ENCODE measurements at places on chromosomes 4 and X.

GRCh38 chr4:169604131-169604900 lies 8.1 kb downstream of the NEK1 start:
- DNase-seq, result no peak

- DNase-seq, result peak; percentile 9
Measured at GRCh38 chr4:73311428-73311827, 52.8 kb upstream of the ANKRD17 start.

- DNase-seq, result no peak
Measured at GRCh38 chr4:83013902-83014301, 3.3 kb upstream of the LIN54 start.

GRCh38 chrX:55758033-55758432 lies 40.5 kb downstream of the RRAGB start:
- no peak for DNase-seq

GRCh38 chr4:102444752-102445151 lies 56.4 kb upstream of the NFKB1 start:
- no peak for DNase-seq

GRCh38 chr4:127165971-127166370 lies 466.8 kb upstream of the INTU start:
- no peak for DNase-seq

- DNase-seq, result peak; percentile 48
Measured at GRCh38 chr4:25223802-25224375, 9.9 kb upstream of the PI4K2B start.

GRCh38 chrX:111483135-111483534 lies 28.3 kb upstream of the SERTM2 start:
- no peak for DNase-seq

GRCh38 chrX:118259213-118259612 lies 86.7 kb upstream of the WDR44 start:
- DNase-seq, result no peak

DNA sequence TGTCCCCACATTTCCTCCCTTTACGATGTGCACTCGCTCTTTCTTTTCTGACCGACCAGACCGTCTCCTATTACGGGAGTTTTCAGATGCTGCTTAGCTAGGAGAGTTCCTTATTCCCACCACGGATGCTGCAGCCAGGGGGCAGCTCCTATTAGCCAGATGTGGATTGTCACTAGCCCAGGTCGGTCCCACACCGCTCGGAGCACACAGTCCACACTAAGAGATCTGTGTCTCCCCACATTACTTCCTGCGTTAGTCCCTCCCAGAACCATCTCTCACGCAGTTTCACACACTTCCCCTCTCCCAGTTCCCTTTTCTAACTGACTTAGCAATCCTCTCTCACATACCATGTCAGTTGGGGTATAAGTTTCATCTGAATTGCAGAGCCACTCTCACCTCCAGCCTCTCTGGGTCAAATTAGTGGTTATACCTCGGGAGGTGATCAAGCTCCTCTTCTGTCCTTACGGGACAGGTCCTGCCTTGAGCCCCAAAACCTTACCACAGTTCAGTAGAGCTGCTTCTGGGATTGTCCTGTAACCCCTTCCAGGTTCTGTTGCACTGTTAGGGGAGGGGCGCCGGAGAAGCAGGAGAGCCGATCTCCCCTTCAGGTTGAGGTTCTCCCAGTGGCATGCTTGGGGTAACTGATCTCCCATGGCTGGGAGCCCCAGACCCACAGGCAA lies 28.2 kb downstream of the SULT1E1 start:
- peak; percentile 20 for DNase-seq

GRCh38 chr4:113452868-113453620 lies 308.5 kb downstream of the CAMK2D start:
- no peak for DNase-seq

- no peak for DNase-seq
Measured at GRCh38 chr4:81954271-81954670, 419.5 kb downstream of the HNRNPD start.

- no peak for DNase-seq
Measured at GRCh38 chr4:145130788-145131399, 32.8 kb downstream of the ABCE1 start.

GRCh38 chr4:2832981-2833670 lies 10.5 kb upstream of the ADD1 start:
- no peak for DNase-seq

GRCh38 chr4:41856797-41857196 lies 78.4 kb upstream of the TMEM33 start:
- DNase-seq, result no peak

GRCh38 chr4:83993774-83994173 lies 457.9 kb downstream of the GPAT3 start:
- no peak for DNase-seq

DNA sequence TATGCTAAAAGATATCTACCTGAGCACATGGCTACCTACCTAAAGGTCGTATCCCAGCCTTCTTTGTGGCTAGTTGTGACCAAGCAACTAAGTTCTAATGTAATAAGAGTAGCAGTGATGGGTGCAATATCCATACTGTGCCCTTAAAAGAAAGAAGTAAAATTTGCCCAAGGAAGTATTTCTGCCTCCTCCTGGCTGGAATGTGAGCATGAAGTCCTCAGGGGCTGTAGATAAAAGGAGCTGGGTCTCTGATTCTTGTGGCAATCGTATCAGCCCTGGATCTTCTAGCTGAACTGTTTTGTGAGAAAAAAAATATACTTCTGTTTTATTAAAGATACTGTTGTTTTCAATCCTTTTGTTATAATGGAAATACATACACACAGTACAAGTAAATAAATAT lies 217.4 kb downstream of the GPAT3 start:
- DNase-seq, result no peak

- no peak for DNase-seq
Measured at GRCh38 chr4:1775731-1776500, 17.2 kb upstream of the FGFR3 start.

GRCh38 chr4:147247579-147247978 lies 233.3 kb upstream of the EDNRA start:
- no peak for DNase-seq

- no peak for DNase-seq
Measured at GRCh38 chrX:41480508-41481260, 33.5 kb downstream of the NYX start.

DNA sequence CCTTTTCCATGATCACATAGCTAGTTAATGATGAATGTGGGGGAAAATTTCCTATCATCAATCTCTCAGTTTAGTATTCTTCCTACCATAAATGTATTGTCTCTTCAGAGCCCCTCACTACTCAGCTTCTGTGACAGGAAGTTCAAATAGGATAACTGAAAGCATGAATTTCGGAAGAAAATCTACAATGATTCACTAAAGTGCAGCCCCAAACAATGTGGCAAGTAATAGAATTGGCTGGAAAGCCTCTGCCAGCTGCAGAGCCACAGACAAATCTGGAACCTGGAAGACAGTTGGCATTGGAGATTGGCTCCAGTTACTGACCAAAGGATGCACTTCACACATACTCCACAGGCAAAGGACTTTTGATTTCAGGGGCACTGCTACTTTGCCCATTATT lies 35.2 kb downstream of the EGF start:
- DNase-seq, result no peak

DNA sequence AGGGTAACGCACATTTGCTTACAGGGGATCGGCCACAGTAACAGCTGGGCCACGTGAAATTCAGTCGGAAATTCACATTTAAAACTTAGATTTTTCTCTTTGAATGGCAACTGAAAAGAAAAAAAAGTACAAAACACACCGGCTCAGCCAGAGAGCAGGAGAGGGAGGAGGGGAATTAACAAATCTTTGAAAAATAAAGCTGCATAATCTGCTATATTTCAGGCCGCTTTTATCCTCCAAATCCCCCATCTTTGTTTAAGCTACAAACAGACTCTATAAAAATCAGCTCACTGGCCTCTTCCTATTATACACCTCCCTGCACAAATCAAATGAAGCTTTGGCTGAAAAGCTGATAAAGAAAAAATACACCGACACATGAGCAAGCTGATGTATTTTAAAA lies 169.1 kb downstream of the LDB2 start:
- no peak for DNase-seq

- no peak for DNase-seq
Measured at GRCh38 chr4:24644983-24645764, 60.8 kb upstream of the DHX15 start.

GRCh38 chr4:24729119-24729730 lies 66.1 kb upstream of the SOD3 start:
- no peak for DNase-seq

DNA sequence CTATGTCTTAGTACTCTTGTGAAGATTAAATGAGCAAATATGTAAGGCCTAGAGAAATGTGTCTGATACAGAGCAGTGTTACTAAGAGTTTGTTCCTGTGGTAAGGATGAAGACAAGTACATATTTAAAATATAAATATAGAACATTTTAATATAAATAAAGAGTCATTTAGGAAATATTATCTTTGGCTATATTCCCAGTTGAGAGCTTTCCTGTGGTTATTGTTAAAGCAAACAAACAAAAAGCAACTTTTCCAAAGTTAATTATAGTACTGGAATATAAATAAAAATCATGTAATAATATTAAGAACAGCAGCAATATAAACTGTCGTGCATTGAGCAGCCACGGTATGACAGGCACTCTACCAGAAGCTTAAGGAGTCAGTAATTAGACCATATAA lies 472.5 kb downstream of the INPP4B start:
- DNase-seq, result no peak

- DNase-seq, result no peak
Measured at GRCh38 chr4:182640932-182641331, 276.3 kb downstream of the DCTD start.

- no peak for DNase-seq
Measured at GRCh38 chr4:153585026-153585425, 99.1 kb upstream of the TLR2 start.

DNA sequence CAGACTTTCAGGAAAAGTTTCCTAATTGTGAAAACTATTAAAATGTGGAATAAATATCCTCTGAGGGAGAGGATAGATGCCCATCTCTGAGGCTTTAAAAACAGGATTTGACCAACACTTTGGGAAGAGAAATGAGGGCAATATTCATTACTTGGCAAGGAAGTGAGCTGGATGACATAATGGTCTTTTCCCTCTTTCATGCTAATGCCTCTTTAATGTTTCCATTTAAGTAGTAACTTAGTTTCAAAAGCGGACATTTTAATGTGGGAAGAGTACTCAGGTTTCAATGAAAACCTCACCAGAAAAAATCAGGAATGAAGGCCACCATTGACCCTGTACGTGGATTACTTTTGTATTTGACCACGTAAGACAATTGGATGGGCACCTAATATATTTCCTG lies 503.3 kb downstream of the ANKRD50 start:
- no peak for DNase-seq

DNA sequence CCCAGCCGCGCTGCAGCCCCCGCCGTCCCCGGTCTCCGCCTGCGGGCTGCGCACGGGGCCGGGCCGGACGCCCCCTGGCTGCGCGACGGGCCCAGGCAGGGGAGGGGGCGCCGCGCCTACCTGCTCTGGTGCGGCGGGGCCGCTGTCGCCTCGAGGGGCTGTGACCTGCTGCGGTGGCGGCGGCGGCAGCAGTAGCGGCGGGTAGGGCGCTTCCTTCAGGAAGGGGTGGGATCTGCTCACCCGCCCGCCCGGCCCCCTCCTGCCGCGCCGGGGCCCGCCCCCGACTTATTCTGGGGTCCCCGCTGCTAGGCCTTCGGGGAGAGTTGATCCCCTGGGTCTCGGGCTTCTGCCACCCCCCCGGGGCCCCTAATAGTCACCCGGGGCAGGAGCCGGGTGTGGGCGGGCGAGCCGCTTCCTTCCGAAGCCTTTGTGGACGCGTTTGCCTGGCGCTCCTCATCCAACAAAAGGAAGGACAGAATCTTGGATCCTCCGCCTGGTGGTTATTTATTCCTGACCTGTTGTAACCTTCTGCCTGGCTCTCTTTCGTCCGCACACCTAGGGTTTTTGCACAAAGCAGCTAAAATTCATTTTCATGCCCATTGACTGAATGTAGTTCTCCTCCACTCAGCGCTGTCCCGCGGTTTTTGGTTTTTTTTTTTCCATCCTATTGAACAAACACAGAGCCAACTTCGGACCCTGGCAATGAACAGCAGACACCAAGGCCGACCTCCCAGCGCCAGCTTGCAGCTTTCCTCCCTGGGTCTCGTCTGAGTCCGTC lies at the start of gene TMEM150C:
TMEM150C (minus strand) TSS at position 203 of the 778 bp plus-strand sequence. CDS start 57,331 bp downstream, outside the sequence.
- DNase-seq, result no peak

DNA sequence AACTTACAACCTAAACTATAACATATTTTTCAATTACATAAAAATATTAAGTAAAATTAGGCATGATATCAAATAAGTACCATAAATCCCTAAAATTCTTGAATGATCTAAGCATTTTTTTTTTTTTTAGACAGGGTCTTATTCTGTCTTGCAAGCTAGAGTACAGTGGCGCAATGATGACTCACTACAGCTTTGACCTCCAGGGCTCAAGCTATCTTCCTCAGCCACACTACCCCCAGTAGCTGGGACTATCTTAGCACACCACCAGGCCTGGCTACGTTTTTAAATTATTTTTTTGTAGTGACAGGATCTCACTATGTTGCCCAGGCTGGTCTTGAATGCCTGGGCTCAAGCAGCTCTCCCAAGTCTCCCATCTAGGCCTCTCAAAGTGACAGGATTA lies 1042.3 kb downstream of the FSTL5 start:
- DNase-seq, result no peak

DNA sequence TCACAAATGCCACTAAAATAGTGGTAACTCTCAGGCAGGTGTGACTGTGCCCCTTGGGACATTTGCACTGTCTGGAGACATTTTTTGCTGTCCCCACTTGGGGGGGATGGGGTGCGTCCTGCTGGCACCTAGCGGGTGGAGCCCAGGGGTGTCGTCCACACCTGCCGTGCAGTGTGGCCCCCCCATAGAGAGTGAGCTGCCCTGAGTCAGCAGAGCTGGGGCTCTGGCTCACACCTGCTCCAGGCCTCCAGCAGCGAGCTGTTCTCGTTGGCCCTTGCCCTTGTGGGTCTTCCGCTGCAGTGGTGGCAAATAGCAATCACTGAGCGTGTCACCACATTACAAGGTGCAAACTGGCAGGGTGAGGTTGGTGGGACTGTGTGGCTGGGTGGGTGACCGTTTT lies 64.6 kb downstream of the CLDN34 start:
- DNase-seq, result no peak

- no peak for DNase-seq
Measured at GRCh38 chr4:4492161-4492847, 49.5 kb downstream of the STX18 start.

Data from CD4-positive, alpha-beta T cell treated with Interleukin-10 for 1 hour (primary cell).